ENCODE measurements at places on chromosomes 6 and 20. TPM values are rescaled to one million over a fixed set of nuclear protein-coding genes. Genes with fewer than 3 reads are reported as not detected.

GRCh38 chr20:37192137-37192854 lies 12.9 kb upstream of the MROH8 start:
- peak; percentile 89 for DNase-seq
- H3K4me1 ChIP-seq: peaks cover 5% of the 10 kb centered on the region
- H3K4me3 ChIP-seq: no peak overlapping the region
- H3K27ac ChIP-seq: no peak overlapping the region
- no peaks in the 10 kb centered on the region for H3K36me3 ChIP-seq

GRCh38 chr6:149922642-149923326 lies at the start of gene RAET1G:
TSS of gene RAET1G (minus strand) at chr6:149923121. CDS start at chr6:149923010, 111 bp downstream.
- peaks cover 4% of the 10 kb centered on the region for H3K4me1 ChIP-seq
- DNase-seq: peak; percentile 95
- peak within 1 kb of the TSS; percentile 28 for H3K4me3 ChIP-seq
- no peak within 1 kb of the TSS for H3K27ac ChIP-seq
- no peaks in the 10 kb centered on the region for H3K36me3 ChIP-seq
- no peaks in the 10 kb centered on the region for H3K27me3 ChIP-seq

- H3K4me3 ChIP-seq: no peak overlapping the region
- no peaks in the 10 kb centered on the region for H3K36me3 ChIP-seq
- peak overlapping the region; percentile 84 for H3K27ac ChIP-seq
- no peaks in the 10 kb centered on the region for H3K27me3 ChIP-seq
- peaks cover 8% of the 10 kb centered on the region for H3K4me1 ChIP-seq
Observed at GRCh38 chr6:168526841-168527281, 85.9 kb downstream of the SMOC2 start.

GRCh38 chr20:22623211-22623610 lies 38.8 kb upstream of the FOXA2 start:
- no peak for DNase-seq
- H3K4me3 ChIP-seq: no peak overlapping the region
- no peaks in the 10 kb centered on the region for H3K36me3 ChIP-seq
- H3K27me3 ChIP-seq: no peaks in the 10 kb centered on the region
- no peak overlapping the region for H3K27ac ChIP-seq

DNA sequence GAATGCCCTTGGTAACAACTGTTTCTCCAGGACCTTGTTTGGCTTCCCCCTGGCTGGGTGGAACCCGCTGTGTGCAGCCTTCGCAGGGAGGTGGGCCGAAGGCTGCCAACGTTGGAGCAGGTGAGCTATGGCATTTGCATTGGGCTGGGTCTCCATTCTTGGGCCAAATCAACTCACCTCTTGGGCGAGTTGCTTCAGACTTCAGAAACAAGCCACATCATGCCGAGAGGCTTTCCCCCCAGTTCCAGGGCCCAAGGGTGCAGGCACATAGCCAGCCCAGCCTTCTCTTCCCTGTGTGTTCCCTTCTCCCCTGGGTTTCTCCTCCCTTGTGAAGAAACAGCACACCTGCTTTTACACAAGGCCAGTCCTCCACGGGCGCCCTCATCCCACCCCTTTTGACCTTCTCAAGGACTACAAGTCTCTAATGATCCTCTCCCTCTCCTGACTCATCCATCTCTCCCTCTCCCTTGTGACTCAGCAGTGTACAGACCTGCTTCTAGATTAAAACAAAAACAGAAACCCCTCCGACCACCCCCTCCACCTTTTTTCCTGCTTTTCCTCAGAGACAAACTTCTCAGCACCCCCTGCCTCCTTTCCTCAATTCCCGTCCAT lies 41.6 kb downstream of the FAM209B start:
- H3K4me1 ChIP-seq: no peaks in the 10 kb centered on the region
- DNase-seq: no peak
- H3K4me3 ChIP-seq: no peak overlapping the region

DNA sequence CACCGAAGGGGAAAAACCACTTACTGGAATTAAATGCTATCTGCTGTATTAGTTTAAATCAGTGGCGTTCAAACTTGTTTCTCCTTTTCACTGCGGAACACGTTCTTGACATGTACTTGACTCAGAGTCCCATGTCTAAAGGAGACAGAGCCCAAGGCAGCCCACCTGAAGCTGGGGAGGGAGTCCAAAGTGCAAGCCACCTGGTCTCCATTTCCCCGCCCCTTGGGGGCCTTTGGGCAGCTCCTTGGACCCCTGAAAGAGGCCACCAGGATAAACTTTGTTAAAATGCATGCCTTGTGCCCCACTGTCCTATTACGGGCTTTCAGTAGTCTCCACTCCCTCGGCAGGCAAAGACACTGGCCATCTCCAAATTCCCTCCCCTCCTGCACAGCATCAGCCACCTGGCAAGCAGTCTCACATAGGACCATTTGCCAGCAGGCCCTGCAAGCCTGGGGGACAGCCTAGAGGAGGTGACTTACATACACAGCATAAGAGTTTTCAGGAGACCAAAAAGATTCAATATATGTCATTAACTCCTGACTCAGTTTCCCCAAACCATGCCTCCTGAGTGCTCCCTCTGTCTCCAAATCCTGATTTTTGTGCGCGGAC lies 6.7 kb downstream of the PCK1 start:
- no peak overlapping the region for H3K4me3 ChIP-seq
- no peaks in the 10 kb centered on the region for H3K4me1 ChIP-seq
- H3K27me3 ChIP-seq: no peaks in the 10 kb centered on the region
- no peaks in the 10 kb centered on the region for H3K36me3 ChIP-seq
- DNase-seq: no peak
- H3K27ac ChIP-seq: no peak overlapping the region

DNA sequence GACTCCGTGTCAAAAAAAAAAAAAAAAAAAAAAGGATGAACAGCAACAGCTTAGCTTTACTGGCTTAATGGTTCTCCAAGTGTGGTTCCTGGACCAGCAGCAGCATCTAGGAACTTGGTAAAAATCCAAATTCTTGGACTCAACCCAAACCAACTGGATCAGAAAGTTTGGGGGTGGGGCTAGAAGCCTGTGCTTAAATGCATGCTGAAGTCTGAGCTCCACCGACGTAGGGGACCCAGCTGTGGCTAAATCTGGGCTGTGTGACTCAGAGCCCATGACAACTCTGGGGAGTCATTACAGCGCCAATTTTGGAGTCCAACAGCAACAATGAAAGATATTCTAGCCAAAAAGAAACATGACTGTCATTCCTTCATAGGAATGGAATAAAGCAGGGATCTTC lies 13.6 kb upstream of the CHD6 start:
- H3K36me3 ChIP-seq: no peaks in the 10 kb centered on the region
- no peak overlapping the region for H3K27ac ChIP-seq
- H3K27me3 ChIP-seq: no peaks in the 10 kb centered on the region
- no peak overlapping the region for H3K4me3 ChIP-seq
- no peaks in the 10 kb centered on the region for H3K4me1 ChIP-seq

GRCh38 chr6:139776041-139776440 lies 401.6 kb upstream of the CITED2 start:
- no peak overlapping the region for H3K4me3 ChIP-seq
- H3K4me1 ChIP-seq: no peaks in the 10 kb centered on the region
- no peak overlapping the region for H3K27ac ChIP-seq
- H3K27me3 ChIP-seq: no peaks in the 10 kb centered on the region
- DNase-seq: no peak

The EYA4 gene
- 5.2 TPM for total RNA-seq

The DIDO1 gene
- 74.7 TPM for total RNA-seq

The CPNE5 gene
- 3.5 TPM for total RNA-seq

- no peaks in the 10 kb centered on the region for H3K27me3 ChIP-seq
- H3K36me3 ChIP-seq: no peaks in the 10 kb centered on the region
- H3K27ac ChIP-seq: no peak overlapping the region
Observed at GRCh38 chr6:1535295-1535694, 74.4 kb upstream of the FOXC1 start.

DNA sequence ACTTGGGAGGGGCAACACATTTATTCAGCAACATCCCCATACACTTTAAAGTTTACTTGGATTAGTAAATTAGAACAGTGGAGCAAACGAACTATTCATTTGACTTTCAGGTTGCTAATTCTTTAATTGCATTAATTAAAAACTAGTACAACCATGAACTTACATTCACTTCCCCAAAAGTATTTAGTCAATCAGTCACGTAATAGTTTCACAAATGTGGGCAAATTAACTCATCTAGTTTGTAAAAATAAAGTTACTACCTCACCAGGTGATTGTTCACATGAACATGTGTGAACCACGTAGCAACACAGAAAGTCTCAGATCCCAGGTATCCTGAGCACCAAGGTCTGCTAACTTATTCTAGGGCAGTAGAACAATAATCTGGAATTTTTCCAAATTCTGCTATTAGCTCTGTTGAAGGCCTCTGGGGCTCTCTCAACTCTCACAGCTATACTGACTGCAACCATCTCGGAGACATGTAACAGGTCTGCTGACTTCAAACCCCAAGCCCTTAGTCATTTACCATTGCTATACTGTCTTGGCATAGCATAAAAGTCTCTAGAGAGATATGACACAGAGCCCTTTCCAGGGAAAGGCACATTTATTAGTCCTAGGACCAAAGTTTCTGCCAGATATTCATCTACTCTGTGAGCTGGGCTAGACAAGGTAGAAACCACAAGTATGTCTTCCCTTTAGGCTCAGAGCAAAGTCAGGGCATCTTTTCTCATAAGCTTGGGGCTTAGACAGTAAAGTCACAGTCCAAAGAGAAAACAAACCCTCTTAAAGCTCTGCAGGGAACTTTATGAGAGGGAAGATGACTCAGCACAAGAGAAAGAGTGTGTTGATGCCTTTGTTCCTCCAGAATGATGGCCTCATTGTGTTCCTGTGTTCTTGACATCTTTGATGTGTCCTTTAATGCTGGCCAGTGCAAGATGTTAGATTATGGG lies 50.9 kb upstream of the CCDC28A start:
- H3K36me3 ChIP-seq: no peaks in the 10 kb centered on the region
- no peaks in the 10 kb centered on the region for H3K27me3 ChIP-seq

DNA sequence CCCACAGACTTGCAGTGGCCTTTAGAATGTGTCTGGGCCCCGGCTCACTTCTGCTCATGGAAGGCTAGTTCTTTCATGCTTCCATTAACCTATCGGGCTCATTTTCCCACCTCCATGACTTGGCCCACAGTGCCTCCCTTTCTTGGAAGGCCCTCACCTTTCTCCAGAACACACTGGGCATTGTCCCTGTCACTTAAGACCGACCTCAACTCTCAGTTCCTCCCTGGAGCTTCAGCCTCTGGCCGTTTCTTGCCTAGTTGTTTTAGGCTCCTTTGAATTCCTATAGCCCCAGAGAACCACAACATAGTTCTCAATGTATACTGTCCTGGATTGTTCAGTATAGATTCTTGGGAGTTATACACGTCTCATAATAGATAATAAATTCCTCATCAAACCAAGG lies 19.3 kb upstream of the TNFAIP3 start:
- peaks cover 9% of the 10 kb centered on the region for H3K4me1 ChIP-seq
- no peaks in the 10 kb centered on the region for H3K36me3 ChIP-seq
- no peak overlapping the region for H3K4me3 ChIP-seq
- DNase-seq: no peak
- H3K27ac ChIP-seq: no peak overlapping the region

- H3K4me3 ChIP-seq: no peak overlapping the region
- H3K4me1 ChIP-seq: no peaks in the 10 kb centered on the region
- no peak overlapping the region for H3K27ac ChIP-seq
Observed at GRCh38 chr6:53090576-53090975, 25.4 kb downstream of the FBXO9 start.

- no peak overlapping the region for H3K27ac ChIP-seq
- no peaks in the 10 kb centered on the region for H3K27me3 ChIP-seq
- no peak overlapping the region for H3K4me3 ChIP-seq
- H3K36me3 ChIP-seq: no peaks in the 10 kb centered on the region
Observed at GRCh38 chr6:125248136-125248535, 53.6 kb downstream of the HDDC2 start.

The RAB44 gene
- total RNA-seq: not detected

The RBM24 gene
- total RNA-seq: 0.45 TPM
